ENCODE measurements at places on chromosomes 4 and X.

GRCh38 chr4:104492183-104492771, 2.4 kb downstream of the CXXC4 start:
- DNase-seq, result no peak

GRCh38 chr4:183445097-183445428, 627 bp downstream of the CDKN2AIP start:
- DNase-seq, result peak; percentile 28

- no peak for DNase-seq
Measured at GRCh38 chrX:1661922-1662221, 47.0 kb downstream of the ASMT start.

DNA sequence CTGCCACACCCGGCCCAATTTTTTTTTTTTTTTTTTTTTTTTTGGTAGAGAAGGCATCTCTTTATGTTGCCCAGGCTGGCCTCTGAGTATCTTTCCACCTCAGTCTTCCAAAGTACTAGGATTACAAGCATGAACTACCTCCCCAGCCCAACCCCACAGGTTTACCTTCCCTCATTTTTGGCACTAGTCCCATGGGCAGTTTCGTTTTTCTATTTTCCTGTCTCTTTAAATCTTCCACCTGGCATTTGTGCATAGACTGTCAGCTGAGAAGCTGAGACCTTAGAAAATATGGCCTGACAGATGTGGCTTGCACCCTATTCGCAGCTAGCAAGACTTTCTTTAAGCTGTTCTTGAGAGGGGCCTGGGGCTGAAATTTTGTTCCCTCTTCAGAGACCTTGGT, 27.9 kb downstream of the TNIP2 start:
- no peak for DNase-seq

DNA sequence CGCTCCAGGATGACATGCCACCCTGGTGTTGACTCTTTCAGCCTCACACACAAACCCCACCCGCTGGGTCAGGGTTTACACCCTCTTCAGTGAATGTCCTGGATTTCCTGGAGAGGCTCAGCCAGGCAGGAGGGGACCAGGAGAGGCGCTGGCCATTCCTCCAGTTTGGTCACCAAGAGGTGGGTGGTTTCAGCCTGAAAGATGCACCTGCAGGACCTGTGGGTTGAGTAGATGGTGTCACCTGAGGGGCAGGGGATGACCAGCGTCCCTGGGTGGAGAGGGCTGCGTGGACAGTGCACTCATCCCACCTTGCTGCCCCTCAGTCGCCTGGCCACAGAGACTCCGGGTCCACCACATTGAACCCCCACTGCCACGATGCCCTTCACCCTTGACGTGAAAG, 179.7 kb downstream of the ASMT start:
- no peak for DNase-seq

- no peak for DNase-seq
Measured at GRCh38 chr4:77734928-77735327, 84.2 kb downstream of the CNOT6L start.
